ENCODE measurements at places on chromosomes 1 and 21. TPM values are rescaled to one million over a fixed set of nuclear protein-coding genes. Genes with fewer than 3 reads are reported as not detected.

EFCAB14 gene
- total RNA-seq: 63.5 TPM

C8A gene
- not detected for total RNA-seq

OPRD1 gene
- not detected for total RNA-seq

ATP1A2 gene
- 36.8 TPM for total RNA-seq

ADGRB2 gene
- total RNA-seq: 0.77 TPM

MFAP2 gene
- total RNA-seq: 22.3 TPM

GPR25 gene
- not detected for total RNA-seq

GUCA2B gene
- total RNA-seq: not detected
